Heart right ventricle (tissue), 16 donors: ENCODE measurements at places on chromosomes 13 and 19. TPM values are rescaled to one million over a fixed set of nuclear protein-coding genes. Genes with fewer than 3 reads are reported as not detected.

PRODH2 gene
- total RNA-seq: not detected

WDR87 gene
- 0.04 TPM for total RNA-seq

FGF21 gene
- not detected for total RNA-seq

ZNF541 gene
- 2.3 TPM for total RNA-seq

ADGRE2 gene
- total RNA-seq: 0.73 TPM

OCEL1 gene
- 13.6 TPM for total RNA-seq

PNMA8A gene
- total RNA-seq: 10.0 TPM

IGFL1 gene
- total RNA-seq: not detected

TPTE2 gene
- total RNA-seq: not detected

ACP5 gene
- 4.3 TPM for total RNA-seq

SELENOV gene
- not detected for total RNA-seq

SYT3 gene
- total RNA-seq: not detected

TRIP10 gene
- total RNA-seq: 61.9 TPM

GJB2 gene
- 0.11 TPM for total RNA-seq

CEACAM16 gene
- total RNA-seq: not detected

PBX4 gene
- not detected for total RNA-seq

ZNF486 gene
- 1.0 TPM for total RNA-seq

ZNF324B gene
- total RNA-seq: 1.9 TPM

FUT6 gene
- total RNA-seq: not detected

RAB3A gene
- total RNA-seq: 30.0 TPM

ZNF829 gene
- 2.9 TPM for total RNA-seq

ADGRE3 gene
- total RNA-seq: not detected

TNPO2 gene
- 45.2 TPM for total RNA-seq

IGFL2 gene
- not detected for total RNA-seq

KIR2DL1 gene
- not detected for total RNA-seq

ZSCAN1 gene
- total RNA-seq: not detected

IGSF23 gene
- total RNA-seq: not detected

FAM124A gene
- 13.4 TPM for total RNA-seq

S1PR4 gene
- total RNA-seq: 0.61 TPM

FFAR2 gene
- 0.81 TPM for total RNA-seq

KLHL1 gene
- total RNA-seq: not detected

NAXD gene
- 25.1 TPM for total RNA-seq

VMAC gene
- 1.9 TPM for total RNA-seq

PEG3 gene
- total RNA-seq: 10.3 TPM

GARIN5A gene
- total RNA-seq: 1.2 TPM

NCCRP1 gene
- total RNA-seq: not detected

CYP4F2 gene
- total RNA-seq: not detected

LRRC63 gene
- not detected for total RNA-seq

RYR1 gene
- 0.30 TPM for total RNA-seq

MYO1F gene
- total RNA-seq: 9.9 TPM

PRTN3 gene
- not detected for total RNA-seq

OR7C1 gene
- total RNA-seq: not detected

CGB5 gene
- not detected for total RNA-seq

MUC16 gene
- total RNA-seq: 0.07 TPM

NXNL1 gene
- total RNA-seq: 0.58 TPM
